ENCODE measurements at places on chromosomes 16 and 17. TPM values are rescaled to one million over a fixed set of nuclear protein-coding genes. Genes with fewer than 3 reads are reported as not detected.

The TBC1D3H gene
- not detected for total RNA-seq

The TRIM72 gene
- total RNA-seq, result not detected

The SCN4A gene
- total RNA-seq, result not detected

The USP43 gene
- 1.7 TPM for total RNA-seq

The UBE2O gene
- 18.5 TPM for total RNA-seq

DNA sequence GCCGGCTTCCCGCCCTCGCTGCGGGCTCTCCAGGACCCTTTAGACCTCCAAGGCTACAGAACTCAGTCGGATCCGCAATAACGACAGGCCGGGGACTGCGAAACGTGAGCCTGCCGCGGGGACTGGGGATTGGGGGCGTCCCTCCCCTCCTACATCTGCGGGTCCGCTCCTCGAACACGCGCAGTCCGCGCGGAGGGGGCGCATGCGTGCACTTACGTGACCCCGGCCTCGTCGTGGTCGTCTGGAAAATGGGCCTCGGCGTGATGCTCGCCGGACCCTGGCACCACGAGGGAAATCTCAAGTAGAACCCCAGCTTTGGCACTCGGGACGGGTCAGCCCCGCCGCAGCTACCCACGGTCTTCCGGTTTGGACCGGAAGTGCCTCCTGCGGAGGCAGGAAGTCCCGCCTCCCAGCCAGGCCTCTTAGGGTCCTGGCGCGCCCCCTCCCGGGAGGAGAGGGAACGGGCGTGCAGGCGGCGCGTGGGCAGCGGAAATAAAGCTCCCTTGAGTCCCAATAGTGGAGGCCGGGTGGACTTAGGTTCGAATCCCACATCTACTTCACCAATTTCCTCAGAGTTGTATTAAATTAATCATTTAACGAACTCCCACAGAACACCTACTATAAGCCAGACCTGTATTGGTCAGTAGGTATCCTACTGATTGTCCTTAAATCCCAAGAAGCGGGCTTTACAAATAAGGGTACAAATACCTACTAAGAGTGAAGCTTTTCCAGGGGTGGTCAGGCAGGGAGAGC lies at the start of gene TAF1C:
TSS of gene TAF1C (minus strand) at position 373 of the 753 bp plus-strand sequence. CDS start 2,069 bp downstream, outside the sequence.
- DNase-seq, result peak; percentile 93

- DNase-seq, result peak; percentile 57
These were observed 6.6 kb downstream of the ANKFN1 start for GRCh38 chr17:56159826-56160380.

DNA sequence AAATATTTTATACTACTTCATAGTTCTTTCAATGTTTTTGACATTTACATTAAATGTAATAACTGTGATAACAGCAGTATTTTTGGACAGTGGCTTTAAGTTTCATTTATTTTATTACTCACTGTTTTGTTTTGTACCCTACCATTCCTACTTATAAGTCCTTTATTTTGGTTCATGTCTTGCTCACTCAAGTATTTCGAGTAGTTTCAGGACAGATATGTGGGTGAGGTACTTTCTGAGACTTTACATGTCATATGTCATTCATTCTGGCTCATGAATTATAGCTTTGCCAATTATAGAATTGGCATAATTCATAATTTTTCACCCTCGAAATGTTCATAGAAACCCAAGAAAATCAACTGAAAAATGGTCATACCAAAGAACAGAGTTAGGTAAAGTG lies 44.4 kb downstream of the PIK3R5 start:
- no peak for DNase-seq

- no peak for DNase-seq
These were observed 7.3 kb downstream of the CANT1 start for GRCh38 chr17:79002291-79002690.

DNA sequence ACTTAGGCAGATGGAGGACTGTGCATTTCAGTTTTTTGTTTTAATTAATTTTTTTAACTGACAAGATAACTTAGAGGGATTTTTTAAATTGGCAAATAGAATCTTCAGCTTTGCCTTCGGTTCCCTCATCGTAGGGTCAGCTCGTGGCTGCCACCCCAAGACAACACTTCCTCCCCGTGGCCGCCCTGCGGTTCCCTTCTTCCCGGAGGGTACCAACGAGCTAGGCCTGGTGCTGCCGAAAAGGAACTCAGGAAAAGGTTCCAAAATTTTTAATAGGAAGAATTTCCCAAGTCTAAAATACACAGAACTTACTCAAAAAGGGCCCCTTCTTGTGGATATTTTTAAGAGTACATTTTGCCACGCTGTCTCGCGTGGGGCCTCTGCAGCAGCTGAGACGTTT lies 210.4 kb upstream of the CHMP6 start:
- no peak for DNase-seq

DNA sequence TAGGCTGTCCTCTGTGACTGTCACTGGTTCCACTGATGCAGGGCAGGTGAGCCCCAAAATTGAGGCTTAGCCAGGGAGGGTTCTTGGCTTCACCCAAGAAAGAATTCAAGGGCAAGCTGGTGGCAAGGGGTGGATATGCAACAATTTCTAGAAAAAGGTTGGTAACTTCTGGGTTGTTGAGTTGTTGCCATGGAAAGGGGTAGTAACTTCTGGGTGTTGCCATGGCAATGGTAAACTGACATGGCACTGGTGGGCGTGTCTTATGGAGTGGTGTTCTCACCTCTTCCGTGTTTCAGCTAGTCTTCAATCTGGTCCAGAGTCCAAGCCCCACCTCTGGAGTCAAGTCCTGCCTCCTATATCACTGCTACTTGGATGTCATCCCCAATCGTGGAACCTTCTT lies 9.5 kb upstream of the GUCY2D start:
- DNase-seq, result peak; percentile 27

DNA sequence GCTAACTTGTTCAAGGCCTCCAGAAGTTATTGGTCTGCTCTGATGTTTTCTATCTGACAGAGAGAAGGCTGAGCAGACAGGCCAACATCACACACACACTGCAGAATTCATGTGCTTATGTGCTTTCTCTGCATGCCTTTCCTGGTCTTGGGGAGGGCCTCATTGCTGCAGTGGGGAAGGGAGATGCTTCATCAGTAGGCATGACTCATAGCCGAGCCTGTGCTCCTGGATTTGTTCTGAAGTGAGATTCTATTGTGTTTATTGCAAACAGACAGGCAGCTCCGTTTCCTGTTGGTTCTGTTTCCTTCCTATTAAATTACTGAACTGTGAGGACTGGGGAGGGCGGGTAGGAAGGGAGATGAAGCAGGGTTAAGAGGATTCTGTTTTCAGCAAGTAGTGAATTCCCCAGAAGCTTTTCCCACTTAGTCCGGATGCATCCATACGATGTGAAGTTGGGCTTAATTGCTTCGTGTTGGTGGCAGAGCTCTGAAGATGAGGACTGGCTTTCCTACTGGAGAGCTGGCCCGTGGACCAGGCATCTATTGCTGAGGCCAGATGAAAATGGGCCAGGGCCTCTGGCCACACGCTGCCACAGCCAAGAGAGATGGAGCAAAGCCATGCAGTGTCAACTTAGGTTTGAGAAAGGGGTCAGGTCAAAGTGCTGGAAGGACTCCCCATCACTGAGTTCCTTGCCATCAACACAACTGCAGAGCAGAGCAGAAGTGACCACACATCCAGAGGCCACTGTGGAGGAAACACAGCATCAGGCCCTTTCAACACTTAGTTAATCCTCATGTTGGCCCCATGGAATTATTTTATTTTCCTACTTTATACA lies 179.3 kb downstream of the UTP18 start:
- DNase-seq, result no peak

- no peak for DNase-seq
These were observed 1.8 kb downstream of the CCL5 start for GRCh38 chr17:35878361-35878760.

GRCh38 chr17:65966072-65966695 lies 225.7 kb downstream of the CEP112 start:
- DNase-seq, result no peak

- no peak for DNase-seq
These were observed 20.2 kb downstream of the AP2B1 start for GRCh38 chr17:35607239-35607847.

DNA sequence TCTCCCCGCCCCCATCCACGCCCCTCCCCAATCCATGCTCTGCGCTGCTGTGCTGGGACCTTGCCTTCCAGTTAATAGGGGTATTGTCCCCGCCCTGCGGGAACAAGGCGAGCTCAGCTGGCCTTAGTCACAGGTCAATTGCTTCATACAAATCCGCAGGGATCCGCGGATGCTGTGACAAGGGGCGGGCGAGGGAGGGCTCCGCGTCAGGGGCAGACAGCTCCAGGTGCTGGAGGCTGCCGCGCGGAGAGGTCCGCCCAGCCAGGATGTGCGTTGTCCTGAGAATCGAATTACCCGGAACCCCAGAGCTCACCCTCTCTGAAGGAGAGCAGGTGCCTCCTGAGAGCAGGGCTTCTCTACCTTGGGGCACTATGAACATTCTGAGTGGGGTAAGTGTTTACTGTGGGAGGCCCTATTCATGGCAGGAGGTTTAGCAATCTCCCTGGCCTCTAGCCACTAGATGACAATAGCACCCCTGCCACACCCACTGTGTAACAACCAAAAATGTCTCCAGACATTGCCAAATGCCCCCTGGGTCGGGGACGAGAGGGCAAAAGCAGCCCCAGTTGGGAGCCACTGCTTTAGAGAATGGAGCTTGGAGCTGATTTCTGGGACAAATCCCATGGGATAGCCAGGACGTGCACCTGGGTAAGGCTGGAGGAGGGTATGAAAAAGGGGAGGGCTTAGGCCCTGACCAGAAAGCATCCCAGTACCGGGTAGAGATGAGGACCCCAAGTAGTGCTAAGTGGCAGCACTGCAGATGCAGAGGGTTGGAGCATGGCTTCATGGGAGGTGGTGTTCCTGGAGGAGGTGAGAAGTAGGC lies 138.2 kb downstream of the CYLD start:
- DNase-seq, result peak; percentile 13

DNA sequence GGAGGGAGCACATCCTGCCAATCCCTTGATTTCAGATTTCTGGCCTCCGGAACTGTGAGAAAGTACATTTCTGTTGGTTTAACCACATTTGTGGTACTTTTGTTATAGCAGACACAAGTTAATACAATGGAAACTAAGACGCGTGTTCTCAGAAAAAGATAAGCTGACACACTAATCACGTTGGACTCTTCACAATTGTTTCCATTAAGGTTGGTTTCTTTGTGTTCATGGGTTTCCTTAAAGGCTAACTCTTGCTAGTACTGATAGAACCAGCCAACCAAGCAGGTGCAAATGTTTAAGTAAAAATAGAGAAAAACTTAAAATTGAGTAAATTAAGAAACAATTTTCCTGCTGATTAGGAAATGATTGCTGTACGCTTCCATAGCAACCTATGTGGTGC lies 59.4 kb downstream of the CMC2 start:
- no peak for DNase-seq

GRCh38 chr16:75251280-75252048 lies at the start of gene BCAR1:
Gene BCAR1 (minus strand): TSS chr16:75251624. CDS start chr16:75251482, 142 bp downstream.
- peak; percentile 91 for DNase-seq

- DNase-seq, result peak; percentile 94
These were observed 24.8 kb upstream of the MAP3K14 start for GRCh38 chr17:45341533-45342158.

- DNase-seq, result no peak
These were observed 7.1 kb upstream of the GJC1 start for GRCh38 chr17:44837196-44837595.

- DNase-seq, result no peak
These were observed 212.3 kb upstream of the SDK2 start for GRCh38 chr17:73856556-73856955.

GRCh38 chr17:45111850-45112249 lies 20.5 kb downstream of the PLCD3 start:
- no peak for DNase-seq

GRCh38 chr17:78771758-78772382 lies 10.2 kb downstream of the CYTH1 start:
- no peak for DNase-seq

- peak; percentile 66 for DNase-seq
These were observed 1.9 kb downstream of the CCR10 start for GRCh38 chr17:42679492-42680330.

GRCh38 chr16:874366-875181 lies 74.0 kb upstream of the GNG13 start:
- DNase-seq, result no peak

Data from M059J (cell line).